Nucleus accumbens (tissue), 56 donors: ENCODE measurements at places on chromosomes 12 and 14.

DNA sequence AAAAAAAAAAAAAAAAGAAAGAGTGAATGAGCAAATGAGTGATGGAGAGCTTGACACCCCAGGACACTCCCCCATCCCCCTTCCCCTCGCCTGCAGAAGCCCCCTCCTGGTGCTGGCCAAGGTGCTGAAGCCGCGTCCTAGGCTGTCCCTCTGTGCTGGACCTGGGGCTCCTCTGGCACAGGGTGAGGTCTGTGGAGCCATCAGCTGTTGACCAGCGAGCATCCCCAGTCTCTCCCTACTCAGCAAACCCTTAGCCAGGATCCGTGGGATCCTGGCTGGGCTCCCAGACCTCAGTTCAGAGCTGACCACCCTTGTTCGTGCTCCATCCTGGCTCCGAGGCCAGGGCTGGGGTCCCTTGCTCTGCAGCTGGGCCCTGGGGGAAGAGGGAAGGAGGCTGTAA is 5.4 kb upstream of the KIF26A start:
- no peak for DNase-seq

GRCh38 chr12:28507867-28508266 is 317.6 kb downstream of the CCDC91 start:
- no peak for DNase-seq

- DNase-seq = no peak
These were observed 668.9 kb downstream of the AACS start for GRCh38 chr12:125734137-125734536.

GRCh38 chr14:96260341-96260821 is 4.4 kb downstream of the BDKRB1 start:
- DNase-seq = no peak

DNA sequence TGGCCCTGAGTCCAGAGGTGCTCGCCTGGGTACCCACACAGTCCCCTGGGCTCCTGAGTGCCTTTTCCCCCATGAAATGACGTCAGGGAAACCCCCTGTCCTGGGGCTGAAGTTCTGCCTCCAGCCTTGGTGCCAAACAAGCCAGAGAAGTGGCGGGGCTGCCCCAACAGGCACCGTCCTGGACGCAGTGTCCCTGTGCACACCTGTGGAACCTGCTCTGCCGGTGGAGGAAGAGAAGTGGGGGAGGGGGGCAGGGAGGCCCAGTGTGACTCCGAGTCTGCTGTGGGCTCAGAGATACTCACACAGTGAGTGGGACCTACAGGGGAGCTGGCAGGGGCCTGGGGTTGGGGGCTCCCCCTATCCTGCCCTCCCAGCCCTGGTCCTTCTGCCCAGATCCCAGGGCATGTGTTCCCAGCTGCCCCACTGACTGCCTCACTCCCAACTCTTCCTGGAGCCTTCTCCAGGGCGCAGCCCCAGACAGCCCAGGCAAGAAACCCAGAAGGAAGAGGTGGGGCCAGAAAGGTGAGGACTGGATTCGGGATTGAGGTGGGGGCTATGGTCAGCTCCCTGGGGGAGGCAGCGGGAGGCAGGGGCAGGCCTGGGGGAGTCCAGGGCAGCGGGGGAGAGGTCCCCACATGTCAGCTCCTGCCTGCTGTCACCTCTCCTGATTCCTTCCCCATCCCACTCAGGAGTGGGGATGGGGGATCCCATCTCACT is 24.7 kb downstream of the CCDC85C start:
- DNase-seq = no peak

DNA sequence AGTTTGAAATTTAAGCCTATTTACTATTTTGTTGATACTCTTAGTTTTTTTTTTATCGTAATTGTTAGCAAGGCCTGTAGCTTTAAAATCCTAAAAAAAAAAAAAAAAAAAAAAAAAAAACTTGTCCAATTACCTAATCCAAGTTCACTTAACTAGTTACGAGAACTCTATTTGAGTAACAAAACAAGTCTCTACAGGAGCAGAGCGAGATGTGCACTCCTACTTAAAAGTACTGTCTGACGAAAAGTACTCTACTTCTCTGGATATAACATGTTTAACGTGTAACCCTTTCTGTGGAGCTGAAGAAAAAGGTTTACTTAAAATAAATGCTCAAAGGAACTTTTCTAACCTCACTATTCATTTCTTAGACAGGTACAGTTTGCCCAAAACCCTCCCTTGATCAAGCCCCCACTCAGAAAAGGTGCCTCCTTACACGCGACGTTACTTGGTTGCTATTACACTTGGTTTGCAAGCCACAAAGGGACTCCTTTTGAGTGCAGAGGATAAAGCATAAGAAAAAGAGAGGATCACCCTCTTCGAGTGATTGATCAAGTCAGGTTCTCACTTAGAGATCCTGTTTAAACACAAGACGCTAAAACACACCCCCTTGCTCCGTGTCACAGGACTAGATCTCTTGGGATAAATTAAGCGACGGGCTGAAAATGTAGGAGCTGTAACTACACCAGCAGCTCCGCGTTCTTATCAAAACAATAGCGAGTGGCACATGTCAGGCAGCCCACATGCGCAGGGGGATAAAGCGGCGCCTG is 2.2 kb downstream of the BAZ1A start:
- DNase-seq = no peak
